ENCODE measurements at places on chromosomes 6 and 20.
A peak's percentile ranks its signal among the peaks of the same experiment; 100 is the strongest.

DNA sequence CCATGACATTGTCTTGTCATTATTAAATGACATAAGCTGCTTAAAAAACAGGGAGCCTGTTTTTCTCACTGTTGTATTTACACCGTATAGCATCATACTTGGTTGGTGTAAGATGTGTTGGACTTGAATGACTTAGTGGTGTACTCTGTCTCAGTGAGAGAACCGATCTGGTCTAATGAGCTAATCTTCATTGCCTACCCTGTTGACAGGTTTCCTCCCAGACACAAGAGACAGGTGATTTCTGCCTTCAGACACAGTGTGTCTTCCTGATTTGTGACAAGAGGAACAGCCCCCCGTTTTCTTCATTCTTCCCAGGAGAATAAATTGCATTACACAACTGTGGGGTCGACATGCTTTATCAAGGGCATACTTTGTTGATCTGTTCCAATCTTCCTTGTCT lies 137.2 kb upstream of the ID4 start:
- no peaks in the 10 kb centered on the region for H3K36me3 ChIP-seq
- H3K4me3 ChIP-seq, result no peak overlapping the region
- no peaks in the 10 kb centered on the region for H3K27me3 ChIP-seq
- H3K4me1 ChIP-seq, result no peaks in the 10 kb centered on the region
- H3K27ac ChIP-seq, result no peak overlapping the region

GRCh38 chr6:138339024-138339423 lies 38.7 kb upstream of the SMIM28 start:
- H3K27ac ChIP-seq, result no peak overlapping the region
- H3K4me1 ChIP-seq, result no peaks in the 10 kb centered on the region
- no peak for DNase-seq
- H3K4me3 ChIP-seq, result no peak overlapping the region
- no peaks in the 10 kb centered on the region for H3K27me3 ChIP-seq

GRCh38 chr6:107718341-107718740 lies 105.8 kb downstream of the SCML4 start:
- H3K36me3 ChIP-seq, result peaks cover 37% of the 10 kb centered on the region
- peaks cover 29% of the 10 kb centered on the region for H3K4me1 ChIP-seq
- no peak overlapping the region for H3K27ac ChIP-seq
- H3K4me3 ChIP-seq, result no peak overlapping the region
- no peaks in the 10 kb centered on the region for H3K27me3 ChIP-seq

DNA sequence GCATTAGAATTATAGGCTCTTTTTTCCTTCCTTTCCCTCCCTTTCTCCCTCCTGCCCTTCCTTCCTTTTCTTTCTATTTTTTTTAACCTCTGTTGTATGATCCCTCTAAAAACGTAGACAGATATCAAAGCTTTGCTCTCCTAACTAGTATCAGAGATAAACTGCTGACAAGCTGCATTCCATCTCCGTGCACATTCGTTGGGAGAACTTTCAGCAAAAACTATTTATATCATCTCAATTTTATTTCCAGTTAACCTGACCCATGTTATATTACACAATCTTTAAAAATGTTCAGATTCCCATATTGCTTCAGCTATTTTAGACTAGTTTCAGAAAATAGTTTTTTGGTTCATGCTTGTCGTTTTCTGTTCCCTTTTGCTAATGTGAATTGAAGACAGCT lies 47.3 kb downstream of the RNF217 start:
- no peaks in the 10 kb centered on the region for H3K36me3 ChIP-seq
- no peaks in the 10 kb centered on the region for H3K4me1 ChIP-seq
- H3K27me3 ChIP-seq, result no peaks in the 10 kb centered on the region
- no peak overlapping the region for H3K4me3 ChIP-seq

DNA sequence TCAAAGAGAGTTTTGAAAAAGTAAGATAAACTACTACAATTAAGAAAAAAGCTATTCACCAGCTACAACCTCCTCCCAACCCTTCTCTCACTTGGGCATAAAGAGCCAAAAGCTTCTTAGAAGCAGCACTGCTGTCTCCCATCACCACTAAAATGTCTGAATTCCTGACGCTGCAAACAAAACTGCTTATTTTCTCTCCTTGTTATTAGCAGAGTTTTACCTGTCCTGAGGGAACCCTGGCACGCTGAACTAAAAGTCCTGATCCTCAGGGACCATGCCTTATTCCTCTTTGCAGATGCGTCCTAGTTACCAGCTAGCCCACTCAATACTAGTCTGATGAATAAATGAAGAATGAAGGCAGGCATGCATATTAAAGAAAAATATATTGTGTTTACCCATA lies 1.1 kb downstream of the HACE1 start:
- H3K4me3 ChIP-seq, result peak overlapping the region; percentile 82
- peaks cover 11% of the 10 kb centered on the region for H3K4me1 ChIP-seq
- DNase-seq, result no peak
- no peaks in the 10 kb centered on the region for H3K27me3 ChIP-seq
- no peaks in the 10 kb centered on the region for H3K36me3 ChIP-seq
- H3K27ac ChIP-seq, result no peak overlapping the region

DNA sequence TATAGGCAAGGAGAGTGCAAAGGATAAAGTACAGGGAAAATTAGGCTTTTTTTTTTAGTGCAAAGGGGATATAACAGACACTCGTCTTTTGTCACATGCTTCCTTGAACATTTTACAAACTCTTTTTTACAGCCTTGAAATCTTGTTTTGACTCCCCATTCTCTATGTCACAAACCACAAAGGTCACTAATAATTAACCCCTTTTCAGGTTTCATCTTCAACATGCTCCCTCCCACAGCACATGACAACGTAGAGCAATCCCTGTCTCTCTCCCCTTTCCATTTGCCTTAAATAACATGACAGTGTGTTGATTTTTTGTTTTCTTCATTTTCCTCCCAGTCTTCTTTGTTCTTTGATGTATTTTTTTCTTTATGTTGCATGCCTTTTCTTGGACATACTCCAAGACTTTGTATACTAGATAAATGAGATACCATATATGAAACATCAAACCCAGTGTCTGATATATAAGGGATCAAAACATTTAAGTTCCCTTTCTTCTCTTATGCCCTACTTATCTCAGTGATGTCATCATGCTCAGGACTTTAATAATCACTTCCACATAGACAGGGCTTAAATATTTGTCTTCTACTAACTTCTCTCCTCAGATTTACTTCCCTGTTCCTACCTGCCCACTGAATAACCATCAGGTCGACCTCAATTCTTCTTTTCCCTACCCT lies 378.7 kb upstream of the HSF2 start:
- no peaks in the 10 kb centered on the region for H3K27me3 ChIP-seq
- no peaks in the 10 kb centered on the region for H3K36me3 ChIP-seq
- no peak overlapping the region for H3K4me3 ChIP-seq
- H3K4me1 ChIP-seq, result no peaks in the 10 kb centered on the region

DNA sequence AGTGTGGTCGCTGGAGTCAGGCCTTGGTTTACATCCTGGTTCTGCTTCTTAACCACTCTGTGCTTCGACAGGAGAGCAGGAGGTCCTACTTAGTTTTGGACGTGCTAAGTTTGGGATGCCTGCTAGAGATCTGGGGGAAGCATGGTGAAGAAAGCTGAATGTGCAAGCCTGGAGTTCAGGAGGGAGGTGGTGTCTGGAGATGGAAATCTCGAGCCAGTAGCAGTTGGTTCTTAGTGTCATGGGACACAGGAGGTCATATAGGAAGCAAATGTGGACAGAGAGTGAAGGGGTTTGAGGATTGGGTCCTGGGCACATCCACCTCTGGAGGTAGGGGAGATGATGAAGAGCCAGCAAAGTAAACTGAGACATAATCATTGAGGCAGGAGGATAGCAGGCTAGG lies 131.4 kb downstream of the SYCP2 start:
- no peaks in the 10 kb centered on the region for H3K27me3 ChIP-seq
- no peak overlapping the region for H3K4me3 ChIP-seq
- no peaks in the 10 kb centered on the region for H3K36me3 ChIP-seq
- no peak overlapping the region for H3K27ac ChIP-seq
- H3K4me1 ChIP-seq, result no peaks in the 10 kb centered on the region
- no peak for DNase-seq

GRCh38 chr6:122758927-122759334 lies 20.6 kb upstream of the FABP7 start:
- no peaks in the 10 kb centered on the region for H3K27me3 ChIP-seq
- no peak overlapping the region for H3K27ac ChIP-seq
- H3K4me3 ChIP-seq, result no peak overlapping the region
- no peaks in the 10 kb centered on the region for H3K36me3 ChIP-seq

GRCh38 chr6:19753826-19754225 lies 83.3 kb upstream of the ID4 start:
- no peaks in the 10 kb centered on the region for H3K4me1 ChIP-seq
- H3K36me3 ChIP-seq, result no peaks in the 10 kb centered on the region
- H3K4me3 ChIP-seq, result no peak overlapping the region
- no peaks in the 10 kb centered on the region for H3K27me3 ChIP-seq
- H3K27ac ChIP-seq, result no peak overlapping the region

GRCh38 chr6:87029711-87030314 lies 65.1 kb downstream of the CGA start:
- H3K27ac ChIP-seq, result no peak overlapping the region
- H3K27me3 ChIP-seq, result no peaks in the 10 kb centered on the region
- no peak for DNase-seq
- H3K36me3 ChIP-seq, result no peaks in the 10 kb centered on the region

DNA sequence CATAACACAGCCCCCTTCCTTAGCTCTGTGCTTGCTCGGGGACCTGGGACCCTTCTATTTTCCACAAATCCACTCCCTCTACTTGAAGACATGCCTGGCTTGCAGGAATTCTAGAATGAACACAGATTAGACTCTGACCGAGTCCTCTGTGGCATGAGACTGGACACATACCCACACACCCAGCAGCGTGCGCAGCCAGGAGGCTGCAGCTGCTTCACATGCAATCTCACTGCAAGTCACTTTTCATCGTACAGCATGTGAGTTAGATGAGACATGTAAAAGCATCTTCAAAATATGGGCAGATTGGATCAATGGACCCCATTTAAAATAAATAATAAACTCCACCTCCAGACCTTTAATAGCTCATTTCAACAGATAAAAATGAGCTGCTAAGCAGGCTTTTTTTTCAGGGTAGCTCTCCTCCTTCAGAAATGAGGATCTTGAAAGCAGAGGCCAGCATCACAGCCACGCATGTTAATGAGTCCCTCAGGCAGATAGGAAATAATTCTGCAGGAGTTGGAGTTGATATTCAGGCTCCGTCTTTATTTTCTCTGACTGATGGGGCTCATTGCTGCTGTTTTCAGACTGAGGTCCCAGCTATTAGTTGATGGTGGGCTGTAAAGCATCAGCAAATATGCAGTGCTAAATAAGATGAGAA lies 215.1 kb upstream of the GGTLC1 start:
- no peaks in the 10 kb centered on the region for H3K36me3 ChIP-seq
- no peak for DNase-seq
- no peak overlapping the region for H3K4me3 ChIP-seq
- H3K27ac ChIP-seq, result no peak overlapping the region
- H3K4me1 ChIP-seq, result no peaks in the 10 kb centered on the region

DNA sequence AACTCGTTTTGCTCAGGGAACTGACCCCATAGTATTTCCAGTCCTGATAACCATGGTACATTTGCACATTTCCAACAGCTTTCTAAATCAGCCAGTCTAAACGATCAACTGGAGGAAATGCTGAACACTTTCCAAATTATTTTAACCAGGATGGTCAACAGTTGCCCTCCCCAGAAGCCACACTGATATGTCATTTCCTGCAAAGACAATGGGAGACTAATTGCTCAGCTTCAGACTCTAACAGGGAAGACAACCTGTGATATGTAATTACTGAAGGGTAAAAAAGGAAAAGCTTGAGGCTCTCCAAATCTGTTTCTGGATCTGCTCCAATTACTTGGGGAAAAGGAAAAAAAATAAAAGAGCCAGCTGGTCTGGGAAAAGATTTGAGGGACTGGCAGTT lies 88.8 kb downstream of the FYN start:
- H3K27me3 ChIP-seq, result no peaks in the 10 kb centered on the region
- H3K4me3 ChIP-seq, result no peak overlapping the region
- peaks cover 61% of the 10 kb centered on the region for H3K4me1 ChIP-seq
- H3K36me3 ChIP-seq, result peaks cover 14% of the 10 kb centered on the region
- DNase-seq, result no peak

DNA sequence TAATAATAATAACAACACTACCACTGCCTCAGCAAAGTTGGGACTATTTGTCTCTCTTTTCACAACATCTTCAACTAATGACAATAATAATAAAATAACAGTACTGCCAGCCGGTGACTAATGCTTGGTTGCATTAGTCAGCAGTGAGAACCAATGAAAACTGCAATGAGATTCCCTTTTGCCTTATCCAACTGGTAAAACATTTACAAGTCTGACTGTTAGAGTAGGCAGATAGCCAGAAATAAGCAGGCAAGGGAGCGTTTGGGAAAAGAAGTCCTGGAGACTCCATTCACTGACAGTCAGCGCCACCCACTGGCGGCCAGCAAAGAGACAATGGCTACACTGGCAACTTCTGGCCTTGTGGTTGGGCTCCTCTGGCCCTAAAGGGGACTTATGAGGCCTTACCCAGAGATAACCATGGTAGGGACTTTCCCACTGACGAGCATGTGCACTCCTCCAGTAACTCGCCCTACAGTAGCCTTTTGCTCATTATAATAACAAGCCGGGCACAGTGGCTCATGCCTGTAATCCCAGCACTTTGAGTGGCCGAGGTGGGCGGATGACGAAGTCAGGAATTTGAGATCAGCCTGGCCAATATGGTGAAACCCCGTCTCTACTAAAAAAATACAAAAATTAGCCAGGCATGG lies 3.4 kb upstream of the NSFL1C start:
- no peak overlapping the region for H3K27ac ChIP-seq
- H3K4me1 ChIP-seq, result peaks cover 21% of the 10 kb centered on the region
- peaks cover 33% of the 10 kb centered on the region for H3K27me3 ChIP-seq
- no peak for DNase-seq

DNA sequence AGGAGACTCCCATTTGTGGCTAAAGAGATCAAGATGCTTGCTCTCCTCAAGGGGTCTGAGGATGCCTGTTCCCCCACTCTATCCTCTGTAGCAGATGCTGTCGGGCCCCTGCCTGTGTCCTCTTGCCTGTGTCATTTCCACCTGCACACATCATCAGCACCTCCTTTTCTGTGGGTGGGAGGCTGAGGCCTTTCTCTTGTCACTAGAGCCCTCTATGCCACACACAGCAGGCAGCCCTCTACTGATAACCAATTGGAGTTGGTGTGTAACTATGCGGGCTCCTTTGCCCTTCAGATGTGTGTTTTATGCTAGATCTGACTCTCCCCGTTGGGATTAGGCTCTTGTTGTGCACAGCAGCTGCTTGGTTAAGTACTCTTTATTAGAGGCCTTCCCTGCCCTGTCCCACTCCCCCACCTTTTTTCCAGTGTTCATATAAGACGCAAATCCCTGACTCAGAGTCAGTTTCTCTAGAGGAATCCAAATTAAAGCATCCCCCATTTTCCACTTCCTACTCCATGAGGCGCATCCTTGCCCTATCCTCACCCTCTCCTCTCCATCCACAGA lies 7.7 kb downstream of the TREML2 start:
- peaks cover 33% of the 10 kb centered on the region for H3K4me1 ChIP-seq
- H3K36me3 ChIP-seq, result peaks cover 12% of the 10 kb centered on the region
- DNase-seq, result no peak
- H3K4me3 ChIP-seq, result no peak overlapping the region
- H3K27ac ChIP-seq, result no peak overlapping the region
- no peaks in the 10 kb centered on the region for H3K27me3 ChIP-seq

Data from T-cell (primary cell).